ENCODE measurements at places on chromosomes 7 and 10. TPM values are rescaled to one million over a fixed set of nuclear protein-coding genes. Genes with fewer than 3 reads are reported as not detected.

GRCh38 chr10:15345450-15345849 lies 25.6 kb downstream of the FAM171A1 start:
- DNase-seq = no peak

DNA sequence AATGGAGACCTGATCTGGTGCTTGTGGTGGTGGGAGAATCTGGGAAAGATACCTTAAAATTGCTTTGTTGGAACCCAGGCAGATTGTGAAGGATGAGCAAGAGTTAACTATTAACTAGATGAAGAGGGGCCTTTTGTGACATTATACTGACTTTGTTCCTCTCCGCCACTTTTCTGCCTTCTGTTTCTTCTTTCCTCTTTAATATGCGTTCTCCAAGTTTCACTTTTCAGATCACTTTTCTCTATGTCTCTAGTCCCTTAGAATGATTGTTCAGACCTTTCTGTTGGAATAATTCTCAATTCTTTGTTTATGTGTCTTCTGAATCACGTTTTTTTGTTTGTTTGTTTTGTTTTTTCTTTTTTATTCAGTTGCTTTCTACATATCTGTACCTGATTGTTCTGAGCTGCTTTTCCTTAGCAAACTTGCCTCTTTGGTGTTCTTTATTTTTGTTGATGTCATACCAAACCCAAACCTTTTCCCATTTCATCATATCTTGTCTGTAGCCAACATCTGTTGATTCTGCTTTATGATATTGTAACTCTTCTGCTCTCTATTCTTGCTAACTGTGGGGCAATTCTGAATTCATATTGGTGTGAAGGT lies 2.8 kb downstream of the BMPR1A start:
- no peak for DNase-seq

DNA sequence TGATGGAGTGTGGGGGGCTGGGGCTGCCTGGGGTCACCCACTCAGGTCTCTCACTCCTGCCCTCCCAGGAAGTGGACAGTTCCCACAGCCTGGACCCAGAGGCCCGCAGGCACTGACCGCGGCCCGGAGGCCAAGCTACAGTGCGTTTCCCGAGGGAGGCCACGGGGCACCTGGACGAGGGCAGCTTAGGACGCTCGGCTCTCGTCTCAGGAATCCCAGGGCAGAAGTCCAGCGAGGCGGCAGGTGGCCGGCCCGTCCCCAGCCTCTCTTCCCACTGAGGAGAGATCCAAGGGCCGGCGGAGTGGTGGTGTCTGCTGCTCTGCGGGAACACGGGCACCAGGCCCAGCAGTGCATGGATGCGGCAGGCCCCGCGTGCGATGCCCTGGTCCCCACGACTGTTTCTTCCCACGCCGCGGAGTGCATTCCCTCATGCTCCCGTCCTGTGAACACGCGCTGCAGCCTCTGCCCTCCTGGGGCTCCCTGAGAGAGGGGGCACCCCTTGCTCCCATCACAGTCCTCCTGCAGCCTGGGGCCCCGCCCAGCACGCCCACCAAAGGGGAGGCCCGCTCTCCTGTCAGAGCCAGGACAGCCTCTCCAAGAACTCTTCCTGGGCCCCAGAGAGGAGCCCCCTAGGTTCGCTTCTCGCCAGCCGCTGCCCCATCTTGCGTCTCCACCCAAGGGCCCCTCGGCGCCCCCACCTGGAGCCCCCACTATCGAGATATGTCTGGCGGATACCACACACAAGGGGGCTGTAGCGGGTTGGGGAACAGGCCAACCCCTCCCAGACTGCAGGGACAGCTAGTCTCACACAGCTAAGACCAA lies 24.3 kb upstream of the GPR146 start:
- DNase-seq = no peak

- no peak for DNase-seq
Measured at GRCh38 chr7:1669954-1670893, at the start of gene ELFN1. ELFN1 (plus strand) TSS chr7:1670277; CDS start chr7:1744597, 74,320 bp downstream.

- DNase-seq = no peak
Measured at GRCh38 chr7:42045961-42046360, 191.0 kb downstream of the GLI3 start.

DNA sequence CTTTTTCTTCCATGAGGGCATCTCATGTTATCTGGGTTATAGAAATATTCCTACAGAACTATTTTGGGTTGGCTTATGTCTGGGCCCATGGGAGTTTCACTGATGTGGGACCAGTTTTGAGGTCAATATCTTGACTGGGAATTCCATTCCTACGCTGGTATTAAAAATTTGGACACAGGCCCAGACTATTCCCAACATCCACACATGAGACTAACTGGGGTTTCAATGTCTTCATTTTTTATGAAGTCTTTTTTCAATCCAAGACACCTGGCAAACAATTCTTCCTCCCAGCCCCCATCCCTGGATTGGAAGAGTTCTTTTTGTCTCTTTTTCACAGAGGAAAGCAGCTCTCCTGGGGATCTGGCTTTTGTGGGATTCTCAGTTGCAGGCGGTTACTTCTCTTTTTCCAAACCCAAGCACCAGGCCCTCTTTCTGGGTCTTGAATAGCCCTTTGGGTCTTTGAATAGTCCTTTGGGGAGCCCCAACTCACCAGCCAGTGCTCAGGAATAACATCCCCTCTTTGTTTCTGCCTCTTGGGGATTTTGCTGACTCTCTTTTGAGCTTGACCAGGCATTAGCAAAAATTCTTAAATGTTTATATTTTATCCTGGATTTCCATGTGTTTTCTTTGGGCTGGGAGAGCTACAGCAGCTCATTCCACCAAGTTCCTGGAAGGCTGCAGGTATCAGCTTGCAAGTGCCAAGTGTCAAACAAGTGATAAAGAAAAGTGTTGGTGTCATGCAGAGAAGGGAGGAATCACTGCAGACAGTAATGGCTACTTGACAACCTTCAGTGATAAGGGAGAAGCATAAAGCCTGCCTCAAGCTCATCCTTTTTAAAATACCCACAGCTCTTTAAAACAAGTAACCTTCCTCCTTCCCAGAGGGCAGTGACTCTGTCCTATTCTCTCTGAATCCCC lies 234.3 kb downstream of the ADAM12 start:
- no peak for DNase-seq

STEAP1B gene
- not detected for polyA plus RNA-seq

- no peak for DNase-seq
Measured at GRCh38 chr10:103197174-103197573, 4.1 kb upstream of the NT5C2 start.

AGAP4 gene
- 1.3 TPM for polyA plus RNA-seq
